ENCODE measurements at places on chromosomes 6 and 20.

DNA sequence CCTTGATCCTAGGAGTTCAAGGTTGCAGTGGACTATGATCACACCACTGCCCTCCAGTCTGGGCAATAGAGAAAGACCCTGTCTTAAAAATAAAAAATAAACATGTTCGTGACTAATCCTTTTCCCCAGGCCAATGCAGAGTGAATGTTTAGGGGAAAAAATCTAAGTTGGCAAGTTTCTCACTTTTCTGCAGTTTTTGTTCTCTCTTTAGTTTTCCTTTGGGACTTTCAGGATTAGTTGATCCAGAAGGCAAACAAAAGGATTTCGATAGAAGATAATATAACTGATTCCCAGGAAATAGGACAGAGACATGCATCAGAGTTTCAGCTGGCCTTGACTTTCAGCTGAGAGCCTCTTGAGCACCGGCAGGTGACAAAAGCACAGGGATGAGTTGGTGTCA lies 53.3 kb downstream of the SOD2 start:
- no peak for DNase-seq

GRCh38 chr6:93260881-93261280 lies 158.5 kb downstream of the EPHA7 start:
- DNase-seq: no peak

GRCh38 chr20:2104236-2104635 lies 2.6 kb downstream of the STK35 start:
- no peak for DNase-seq

- DNase-seq: no peak
Observed at GRCh38 chr6:84774157-84774984, 10.0 kb upstream of the TBX18 start.

DNA sequence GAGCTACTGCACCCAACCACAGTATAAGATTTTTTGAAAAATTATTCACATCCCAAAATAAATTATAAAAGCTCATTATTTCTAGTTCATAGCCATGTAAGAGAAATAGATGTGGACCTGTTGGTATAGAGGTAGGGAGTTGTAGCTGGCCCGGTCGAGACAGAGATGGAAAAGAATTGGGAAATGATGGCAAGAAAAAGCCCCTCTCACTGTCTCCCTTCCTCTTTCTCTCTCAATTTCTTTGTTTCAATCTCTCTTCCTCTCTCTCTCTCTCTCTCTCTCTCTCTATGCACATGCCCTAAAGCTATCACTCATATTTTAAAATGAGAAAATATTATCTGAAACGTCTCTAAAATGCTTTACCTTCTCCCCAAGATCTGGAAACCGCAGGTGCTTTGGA lies 80.7 kb upstream of the CD83 start:
- DNase-seq: no peak

GRCh38 chr20:4297127-4297826 lies 281.9 kb upstream of the RNF24 start:
- DNase-seq: no peak

All from stimulated activated CD8-positive, alpha-beta memory T cell treated with anti-CD3 and anti-CD28 coated beads, Interleukin-4, amount 100 ng/mL, for 24 hours (primary cell).